Dermis microvascular lymphatic vessel endothelial cell (primary cell): ENCODE measurements at places on chromosomes 4 and X. TPM values are rescaled to one million over a fixed set of nuclear protein-coding genes. Genes with fewer than 3 reads are reported as not detected.

GRCh38 chrX:77638397-77638796, 147.6 kb downstream of the ATRX start:
- DNase-seq = no peak

- no peak for DNase-seq
Observed at GRCh38 chr4:110898290-110898689, 275.4 kb upstream of the PITX2 start.

DNA sequence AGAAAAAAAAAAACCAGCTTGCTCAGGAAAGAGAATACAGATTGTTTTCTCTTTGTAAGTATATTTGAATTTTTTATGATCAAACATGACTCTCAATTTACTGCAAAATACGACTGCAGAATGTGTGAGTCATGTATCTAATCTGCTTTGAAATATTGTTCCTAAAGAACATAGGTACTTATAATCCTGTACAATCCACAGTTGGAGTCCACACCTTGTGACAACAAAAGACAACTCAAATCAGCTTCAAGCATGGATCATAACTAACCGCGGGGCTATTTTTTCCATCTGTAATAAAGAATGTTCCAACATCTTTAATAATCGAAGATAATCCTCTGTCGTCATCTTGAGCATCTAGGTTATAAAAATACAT, 77.8 kb upstream of the STIM2 start:
- DNase-seq = no peak

GRCh38 chr4:187017147-187017546, 293.5 kb upstream of the FAT1 start:
- DNase-seq = no peak

The KIF4A gene
- 4.3 and 9.5 TPM in 2 replicates for total RNA-seq

DNA sequence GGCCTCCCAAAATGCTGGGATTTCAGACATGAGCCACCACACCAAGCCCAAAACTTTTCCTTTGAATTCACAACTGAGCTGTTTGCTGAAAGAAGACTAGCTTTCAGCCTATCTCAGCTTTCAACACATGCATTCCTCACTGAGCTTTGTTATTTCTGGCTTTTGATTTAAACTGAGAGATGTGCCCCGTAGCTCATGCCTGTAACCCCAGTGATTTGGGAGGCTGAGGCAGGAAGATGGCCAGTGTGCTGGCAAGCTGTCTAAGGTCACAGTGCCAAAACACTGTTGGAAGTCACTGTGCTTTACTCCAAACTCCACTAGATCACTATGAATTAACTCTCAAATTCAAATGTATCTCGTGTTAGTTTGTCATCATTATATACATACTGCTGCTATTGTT, 779.5 kb downstream of the TRIML1 start:
- DNase-seq = no peak

GRCh38 chrX:72430405-72430968, 124.8 kb upstream of the CITED1 start:
- no peak for DNase-seq

The EDA gene
- total RNA-seq = 1.2 and 2.5 TPM in 2 replicates

GRCh38 chr4:7777871-7778509, 161.7 kb downstream of the AFAP1 start:
- no peak for DNase-seq

DNA sequence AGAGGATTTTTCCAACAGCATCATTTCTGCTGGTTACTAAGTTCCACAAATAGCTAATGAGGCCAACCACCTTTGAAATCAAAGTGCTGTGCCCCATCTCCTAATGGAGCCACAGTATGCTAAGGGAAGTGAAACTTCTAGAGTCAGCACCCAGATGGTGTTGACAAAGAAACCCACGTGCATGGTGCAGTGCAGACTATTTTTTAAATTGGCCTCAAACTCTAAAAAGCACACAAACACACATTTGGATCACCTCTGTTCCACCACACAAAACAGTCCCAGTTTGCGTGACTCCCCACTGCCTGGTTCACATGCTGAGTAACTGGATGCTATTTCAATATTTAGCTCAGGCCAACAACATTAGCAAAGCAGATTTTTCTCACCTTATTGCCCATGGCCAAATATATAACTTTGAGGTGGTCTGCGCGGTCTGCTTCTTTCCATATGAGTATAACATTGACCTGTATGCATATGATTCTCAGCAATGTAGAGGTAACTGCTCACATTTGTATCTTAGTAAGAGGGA, 69.9 kb downstream of the AMELX start:
- DNase-seq = no peak

DNA sequence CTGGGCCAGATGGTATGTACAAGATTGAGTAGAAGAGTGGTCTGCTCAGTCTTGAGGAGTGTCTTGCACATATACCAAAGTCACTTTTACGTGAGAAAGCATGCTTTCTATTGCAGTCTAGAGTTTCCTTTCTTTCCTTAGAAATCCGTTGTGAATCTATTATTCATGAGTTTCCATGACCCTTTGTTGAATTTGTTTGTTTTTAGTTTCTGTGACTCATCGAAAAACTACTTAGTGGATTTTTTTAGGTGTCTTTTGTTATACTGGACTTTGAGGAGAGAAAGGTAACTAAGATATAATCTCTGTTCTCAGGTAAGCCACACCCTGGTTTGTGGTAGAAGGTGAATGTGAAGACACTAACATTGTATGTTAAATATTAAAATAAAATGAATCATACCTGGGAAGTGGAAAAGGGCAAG, 23.0 kb downstream of the GALNT7 start:
- no peak for DNase-seq

DNA sequence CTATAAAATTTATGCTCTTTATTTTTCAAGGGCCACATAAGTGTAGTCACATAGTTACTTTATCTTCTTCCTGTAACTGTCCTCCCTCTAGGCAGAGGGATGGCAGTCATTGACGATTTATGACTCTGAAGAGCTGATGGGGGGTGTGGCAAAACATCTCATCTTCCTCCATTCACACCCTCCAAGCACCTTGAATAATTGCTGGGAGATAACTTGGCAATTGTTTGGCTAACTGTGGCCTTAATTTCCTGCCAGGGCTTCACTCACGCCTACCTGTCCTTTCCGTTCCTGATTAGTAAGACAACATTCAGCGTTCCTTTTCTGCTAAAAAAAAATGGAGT, 329.2 kb downstream of the ARHGAP10 start:
- no peak for DNase-seq

GRCh38 chr4:108054025-108054638, 64.4 kb downstream of the HADH start:
- no peak for DNase-seq

The FMR1NB gene
- not detected in 2 replicates for total RNA-seq

The PABPC1L2B gene
- not detected in 2 replicates for total RNA-seq

DNA sequence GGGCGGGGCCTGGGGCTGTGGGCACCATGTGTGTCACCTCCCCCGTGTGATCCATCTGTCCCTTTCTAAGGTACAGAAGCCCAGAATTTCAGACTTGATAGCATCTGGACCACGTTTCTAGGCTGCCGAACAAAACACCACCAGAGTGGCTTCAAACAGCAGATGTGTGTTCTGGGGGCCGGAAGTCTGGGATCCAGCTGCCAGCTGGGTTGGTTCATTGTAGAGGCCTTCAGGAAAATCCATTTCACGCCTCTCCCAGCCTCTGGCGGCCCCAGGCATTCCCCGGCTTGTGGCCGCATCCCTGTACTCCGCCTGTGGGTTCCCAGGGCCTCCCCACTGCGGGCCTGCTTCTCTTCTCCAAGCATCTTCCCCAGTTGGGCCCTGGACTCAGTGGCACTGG, 39.6 kb upstream of the GPR78 start:
- DNase-seq = no peak

DNA sequence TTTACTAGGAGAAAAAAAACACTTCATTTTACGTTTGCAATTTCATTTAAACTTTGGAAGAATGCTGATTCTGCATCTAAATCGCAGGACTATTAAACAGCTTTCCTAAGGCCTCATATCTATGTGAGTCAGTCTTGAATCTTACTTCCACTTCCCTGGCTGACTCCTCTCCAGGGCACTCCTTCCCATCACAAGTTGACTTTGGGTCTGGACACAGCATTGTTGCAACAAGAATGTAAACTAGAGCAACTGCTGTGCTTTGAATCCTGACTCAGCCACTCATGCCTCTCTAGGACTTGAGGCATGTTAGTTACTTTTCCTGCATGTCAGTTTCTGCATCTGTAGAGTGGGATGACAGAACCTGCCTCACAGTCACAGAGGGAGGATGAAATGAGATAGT, 413.8 kb downstream of the FAT4 start:
- no peak for DNase-seq

DNA sequence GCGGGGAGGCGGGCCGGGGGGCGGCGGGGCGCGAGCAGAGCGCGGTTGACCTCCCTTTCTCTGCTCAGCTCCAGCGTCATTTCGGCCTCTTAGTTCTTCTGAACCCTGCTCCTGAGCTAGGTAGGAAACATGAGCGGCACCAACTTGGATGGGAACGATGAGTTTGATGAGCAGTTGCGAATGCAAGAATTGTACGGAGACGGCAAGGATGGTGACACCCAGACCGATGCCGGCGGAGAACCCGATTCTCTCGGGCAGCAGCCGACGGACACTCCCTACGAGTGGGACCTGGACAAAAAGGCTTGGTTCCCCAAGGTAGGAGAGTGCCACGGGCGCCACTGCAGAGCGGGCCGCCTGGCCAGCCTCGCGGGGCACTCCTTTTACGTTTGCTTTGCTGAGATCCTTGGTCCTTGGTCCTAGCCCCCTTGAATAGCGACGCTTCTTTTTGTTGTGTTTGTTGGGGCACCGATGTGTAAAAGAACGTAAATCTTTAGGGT, at the start of gene HTATSF1:
Gene HTATSF1, plus strand, starts transcription at position 37 of the 497 bp plus-strand sequence. Its CDS starts 93 bp downstream, at position 130.
- no peak for DNase-seq

The FAM9C gene
- total RNA-seq = not detected in 2 replicates

The ELF2 gene
- 35.6 and 42.2 TPM in 2 replicates for total RNA-seq

The ZIC3 gene
- not detected in 2 replicates for total RNA-seq

The GPR50 gene
- not detected in 2 replicates for total RNA-seq

DNA sequence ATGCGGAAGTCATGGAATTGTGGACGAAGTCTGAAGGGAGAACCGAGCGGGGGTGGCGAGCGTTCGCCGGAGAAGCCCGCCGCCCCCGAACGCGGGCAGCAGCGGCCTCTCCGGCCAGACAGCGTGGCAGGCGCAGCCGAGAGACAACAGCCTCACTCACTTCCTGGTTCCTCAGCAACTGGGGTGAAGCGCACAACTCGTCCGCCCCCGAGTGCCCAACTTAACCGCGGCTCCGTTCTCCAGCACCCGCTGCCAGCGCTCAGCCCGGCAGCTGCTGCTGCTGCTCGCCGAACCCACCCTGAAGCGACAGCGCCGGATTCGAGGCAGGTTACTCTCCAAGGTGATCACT, 68.0 kb downstream of the NOCT start:
- no peak for DNase-seq

DNA sequence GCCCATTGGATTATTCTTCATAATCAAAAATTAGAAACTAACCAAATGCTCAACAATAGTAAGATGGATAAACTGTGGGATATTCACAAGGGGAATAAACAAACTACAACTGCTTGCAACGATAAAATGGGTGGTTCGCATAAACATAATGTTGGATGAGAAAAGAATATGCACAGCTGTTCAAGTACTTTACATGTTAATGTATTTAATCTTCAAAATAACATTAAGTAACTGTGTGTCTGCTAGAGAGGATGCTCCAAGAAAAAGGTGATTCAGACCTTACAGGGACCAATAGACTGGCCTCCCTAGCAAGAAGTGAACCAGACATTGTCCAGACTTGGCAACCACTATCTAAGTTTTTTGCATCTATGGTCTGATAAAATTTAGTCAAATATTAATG, 2.3 kb downstream of the PFKFB1 start:
- DNase-seq = no peak

DNA sequence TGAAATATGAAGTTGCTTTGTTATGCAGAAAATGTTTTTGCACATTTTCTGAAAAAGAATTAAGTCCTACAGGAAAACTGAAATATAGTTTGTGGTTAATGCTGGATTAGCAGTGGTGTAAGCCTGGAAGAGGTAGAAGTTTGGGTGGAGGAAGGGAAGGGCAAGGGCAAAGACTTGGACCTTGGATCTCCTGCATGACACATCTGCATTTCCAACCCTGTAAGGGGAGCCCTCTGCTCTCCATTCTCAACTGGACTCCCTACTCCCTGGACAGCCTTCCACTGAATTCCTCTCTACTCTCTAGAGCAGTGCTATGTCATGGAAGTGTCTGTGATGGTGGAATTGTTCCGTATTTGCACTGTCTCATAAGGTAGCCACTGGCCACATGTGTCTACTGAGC, 4.6 kb downstream of the CASP6 start:
- DNase-seq = no peak

The TKTL1 gene
- total RNA-seq = under 0.01 TPM in 1 of 2 replicates, not detected in the other

The AFP gene
- total RNA-seq = not detected in 2 replicates

The UGT2A1 gene
- not detected in 2 replicates for total RNA-seq

DNA sequence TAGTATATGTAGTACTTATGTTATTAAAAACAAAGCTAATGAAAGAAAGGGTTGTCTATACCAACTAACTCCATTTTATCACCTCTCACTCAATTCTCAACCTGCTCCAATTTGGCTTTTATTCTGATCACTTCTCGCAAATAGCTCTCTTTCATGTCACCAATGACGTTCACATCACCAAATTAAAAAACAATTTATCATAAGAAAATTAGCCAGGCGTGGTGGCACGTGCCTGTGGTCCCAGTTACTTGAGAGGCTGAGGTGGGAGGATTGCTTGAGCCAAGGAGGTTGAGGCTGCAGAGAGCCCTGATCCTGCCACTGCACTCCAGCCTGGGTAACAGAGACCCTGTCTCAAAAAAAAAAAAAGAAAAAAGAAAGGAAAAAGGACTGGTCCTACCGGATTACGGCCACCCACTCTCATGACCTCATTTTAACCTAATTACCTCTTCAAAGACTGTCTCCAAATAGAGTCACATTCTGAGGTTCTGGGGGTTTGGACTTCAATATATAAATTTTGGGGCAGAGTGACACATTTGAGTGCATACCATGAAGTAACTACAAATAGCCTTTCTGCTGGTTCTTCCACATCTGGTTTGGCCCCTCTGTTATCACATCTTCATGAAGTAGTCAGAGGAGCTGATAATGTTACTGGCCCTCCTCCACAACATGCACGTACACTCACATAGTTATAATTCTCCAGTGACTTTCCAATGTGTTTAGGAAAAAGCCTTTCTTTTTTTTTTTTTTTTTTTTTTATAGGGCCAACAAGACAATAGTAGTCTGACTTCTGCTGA, 15.8 kb upstream of the RBMX start:
- DNase-seq = no peak

DNA sequence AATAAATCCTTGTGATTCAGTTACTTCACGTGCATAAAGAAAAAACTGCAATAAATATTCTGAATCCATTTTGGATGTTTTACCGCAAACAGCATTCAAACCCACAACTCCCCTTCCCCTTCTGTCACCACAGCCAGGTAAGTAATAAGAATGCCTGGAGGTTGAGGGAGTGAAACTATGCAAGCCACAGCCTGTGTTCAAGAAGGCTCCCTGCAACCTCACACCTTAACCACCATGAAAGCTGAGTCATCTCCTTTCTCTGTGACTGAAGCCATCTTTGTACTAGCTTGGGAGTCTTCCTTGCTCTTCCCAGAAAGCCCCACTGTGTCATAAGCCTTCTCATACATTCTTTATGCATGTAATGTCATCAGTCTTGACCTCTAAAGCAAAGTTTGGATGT, 297.0 kb upstream of the PUDP start:
- no peak for DNase-seq

- no peak for DNase-seq
Observed at GRCh38 chr4:109921384-109921808, 8.7 kb downstream of the EGF start.
